ENCODE measurements at places on chromosomes 16 and 17.

DNA sequence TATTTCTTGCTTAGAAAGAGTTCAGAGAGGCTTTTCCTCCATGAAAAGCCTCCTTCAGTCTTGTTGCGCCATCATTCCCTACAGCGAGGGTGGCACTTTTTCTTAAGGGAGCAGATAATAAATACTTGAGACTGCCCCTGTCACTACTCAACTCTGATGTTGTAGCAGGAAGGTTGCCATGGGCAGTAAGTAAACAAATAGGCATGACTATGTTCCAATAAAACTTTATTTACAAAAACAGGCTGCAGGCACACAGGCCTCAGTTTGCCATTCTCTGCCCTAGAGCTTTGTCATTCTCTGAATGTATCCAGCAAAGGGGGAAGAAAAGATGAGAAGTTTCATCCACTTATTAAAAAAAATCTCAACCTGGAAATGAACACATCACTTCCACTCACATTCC lies 60.4 kb downstream of the MYOCD start:
- DNase-seq: no peak

- no peak for DNase-seq
These were observed 6.3 kb upstream of the APRT start for GRCh38 chr16:88817785-88818574.

DNA sequence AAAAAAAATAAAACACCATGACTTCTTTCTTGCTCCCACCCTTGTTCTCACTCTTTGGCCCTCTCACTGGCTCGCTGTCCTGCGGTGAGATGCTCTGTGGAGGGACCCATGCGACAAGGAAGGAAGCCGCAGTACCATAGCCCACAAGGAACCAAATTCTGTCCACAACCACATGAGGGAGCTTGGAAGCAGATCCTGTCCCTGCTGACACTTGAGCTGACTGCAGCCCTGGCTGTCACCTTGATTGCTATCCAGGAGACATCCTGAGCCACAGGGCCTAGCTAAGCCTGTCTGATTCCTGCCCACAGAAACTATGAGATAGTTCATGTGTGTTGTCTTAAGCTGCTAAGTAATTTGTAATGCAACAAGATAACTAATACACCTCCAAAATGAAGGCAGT lies 4.8 kb upstream of the MT2A start:
- DNase-seq: peak; percentile 30

GRCh38 chr16:69225121-69225520 lies 38.2 kb downstream of the SNTB2 start:
- no peak for DNase-seq

- DNase-seq: no peak
These were observed 55.1 kb downstream of the NDE1 start for GRCh38 chr16:15705064-15705565.

DNA sequence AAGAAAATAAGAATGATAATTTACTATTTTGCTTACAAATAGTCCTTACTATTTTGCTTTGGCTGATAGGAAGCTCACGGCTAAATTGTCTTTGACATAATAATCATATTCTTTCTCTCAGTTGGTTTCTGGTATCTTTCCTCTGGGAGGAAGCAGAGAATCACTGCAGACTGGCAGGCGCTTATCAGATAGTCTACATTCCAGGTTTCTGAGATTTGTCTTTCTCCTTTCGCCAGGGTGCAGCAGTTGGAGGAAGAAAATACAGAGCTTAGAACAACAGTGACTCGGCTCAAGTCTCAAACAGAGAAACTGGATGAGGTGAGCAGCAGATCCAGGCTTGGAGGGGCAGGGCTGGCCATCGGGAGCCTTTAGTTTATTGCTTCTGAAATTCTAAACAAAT lies 136.1 kb downstream of the RAB11FIP4 start:
- DNase-seq: no peak

- DNase-seq: no peak
These were observed 236.0 kb upstream of the ELAC2 start for GRCh38 chr17:13253733-13254410.

DNA sequence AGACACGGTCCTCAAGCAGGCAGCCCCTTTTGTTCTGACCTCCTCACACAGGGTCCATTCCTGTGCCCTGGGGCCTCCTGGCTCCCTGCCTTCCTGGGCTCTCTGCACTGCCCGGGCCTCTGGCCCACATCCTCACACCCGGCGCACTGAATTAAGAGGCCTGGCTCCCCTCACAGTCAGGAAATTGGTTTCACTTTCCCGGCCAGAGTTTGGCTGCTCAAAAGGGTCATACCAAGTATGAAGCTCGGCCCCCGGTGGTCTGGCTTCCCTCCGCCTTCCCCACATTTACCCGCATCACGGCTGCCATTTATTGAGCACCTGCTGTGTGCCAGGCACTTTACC lies 220.0 kb downstream of the NTN1 start:
- DNase-seq: no peak

DNA sequence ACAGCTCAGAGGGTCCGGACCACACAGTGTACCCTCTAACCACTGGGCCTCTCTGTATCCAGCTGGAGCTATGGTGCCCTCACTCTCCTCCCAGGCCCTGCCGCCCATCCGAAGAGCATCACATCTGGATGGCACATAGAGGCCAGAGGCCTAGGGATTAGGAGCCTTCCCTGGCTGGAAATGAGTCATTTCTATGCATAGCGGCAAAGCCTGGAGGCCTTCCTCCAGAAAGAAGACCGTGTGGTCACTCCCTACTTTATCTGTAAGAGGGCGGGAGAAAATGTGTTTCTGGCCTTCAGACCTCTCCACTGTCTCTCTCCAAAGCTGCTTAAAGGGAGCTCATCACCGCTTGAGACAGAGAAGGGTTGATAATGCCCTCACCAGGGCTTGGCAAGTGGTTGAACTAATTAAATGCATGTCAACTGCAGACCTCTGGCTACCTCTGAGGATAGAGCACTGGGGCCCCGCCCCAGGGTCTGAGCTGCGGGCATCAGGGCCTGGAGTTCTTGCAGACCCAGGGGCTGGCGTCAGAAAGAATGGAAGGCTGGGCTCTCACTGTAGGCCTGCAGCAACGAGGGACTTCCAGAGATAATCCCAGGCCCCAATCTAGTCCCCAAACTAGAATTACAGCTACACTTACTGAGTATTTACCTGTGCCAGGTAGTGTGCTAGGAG lies 122.2 kb downstream of the IRX5 start:
- DNase-seq: no peak

- no peak for DNase-seq
These were observed 169.3 kb downstream of the ZFHX3 start for GRCh38 chr16:72878301-72879269.

GRCh38 chr17:20735796-20736195 lies 156.3 kb downstream of the CDRT15L2 start:
- no peak for DNase-seq

GRCh38 chr16:77500934-77501664 lies 66.3 kb upstream of the ADAMTS18 start:
- no peak for DNase-seq

DNA sequence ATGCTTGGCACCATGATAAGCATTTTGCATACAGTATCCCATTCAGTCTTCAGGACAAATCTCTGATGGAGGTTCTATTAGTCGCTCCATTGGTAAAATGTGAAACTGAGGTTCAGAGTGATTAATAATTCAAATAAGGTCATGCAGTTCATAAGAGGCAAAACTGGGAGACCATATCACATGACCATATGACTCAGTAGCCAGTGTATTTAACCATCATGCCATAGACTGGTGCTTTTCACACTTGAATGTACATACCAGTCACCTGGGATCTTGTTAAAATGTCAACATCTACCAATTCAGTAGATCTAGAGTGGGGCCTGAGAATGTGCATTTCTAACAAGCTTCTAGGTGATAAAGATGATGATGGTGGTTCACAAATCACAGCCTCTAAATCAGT lies 4.3 kb downstream of the ACSM3 start:
- DNase-seq: no peak

DNA sequence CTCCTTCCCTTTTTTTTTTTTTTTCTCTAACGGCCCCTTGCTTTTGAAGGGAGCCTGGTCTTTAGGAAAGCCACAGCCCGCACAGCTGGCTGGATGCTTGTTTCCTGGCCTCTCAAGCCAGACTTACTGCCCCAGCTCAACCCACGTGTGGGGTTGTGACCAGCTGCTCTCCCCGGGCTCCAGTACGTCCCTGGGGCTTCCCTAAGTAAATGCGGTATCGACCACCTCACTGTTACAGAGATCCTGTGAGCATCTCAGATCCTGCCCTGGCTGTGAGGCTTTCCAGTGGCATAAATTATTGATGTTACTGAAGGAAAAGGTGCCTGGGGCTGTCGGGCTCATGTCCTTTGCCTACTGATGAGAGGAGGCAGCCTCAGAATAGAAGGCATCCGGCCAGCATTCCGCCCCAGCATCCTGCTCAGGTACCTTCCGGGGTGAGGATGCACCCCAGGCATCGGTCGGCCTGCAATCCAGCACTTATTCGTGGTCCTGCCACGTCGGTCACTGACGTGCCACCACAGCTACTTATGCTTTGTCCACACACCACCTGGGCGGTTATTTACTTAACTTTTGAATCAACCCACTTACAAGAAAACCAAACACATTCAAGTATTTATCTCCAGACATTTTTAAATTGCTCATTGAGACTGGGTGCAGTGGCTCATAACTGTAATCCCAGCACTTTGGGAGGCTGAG lies 9.6 kb downstream of the GPRC5B start:
- no peak for DNase-seq

GRCh38 chr16:11640987-11641817 lies 27.1 kb upstream of the SNN start:
- DNase-seq: no peak

DNA sequence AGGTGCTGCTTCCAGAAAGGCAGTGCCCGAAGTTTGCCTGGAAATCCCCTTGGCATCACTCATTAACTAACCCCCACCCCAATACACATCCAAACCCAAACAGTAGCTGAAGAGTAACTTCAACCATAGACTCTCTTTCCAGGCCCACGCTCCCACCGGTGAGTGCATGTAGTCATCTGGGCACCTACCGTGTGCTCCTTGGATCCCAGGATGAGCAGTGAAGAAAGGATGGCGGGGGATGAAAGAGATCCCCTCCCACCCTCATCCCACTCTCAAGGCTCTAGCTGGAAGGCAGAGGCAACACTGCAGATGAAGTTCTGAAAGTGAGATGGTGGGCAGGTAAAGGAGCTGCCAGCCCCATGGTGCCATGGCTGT lies 305.0 kb downstream of the SOX9 start:
- no peak for DNase-seq

GRCh38 chr17:32227910-32228309 lies 37.7 kb upstream of the RHBDL3 start:
- no peak for DNase-seq

- no peak for DNase-seq
These were observed 41.1 kb upstream of the ERN1 start for GRCh38 chr17:64171041-64171440.

DNA sequence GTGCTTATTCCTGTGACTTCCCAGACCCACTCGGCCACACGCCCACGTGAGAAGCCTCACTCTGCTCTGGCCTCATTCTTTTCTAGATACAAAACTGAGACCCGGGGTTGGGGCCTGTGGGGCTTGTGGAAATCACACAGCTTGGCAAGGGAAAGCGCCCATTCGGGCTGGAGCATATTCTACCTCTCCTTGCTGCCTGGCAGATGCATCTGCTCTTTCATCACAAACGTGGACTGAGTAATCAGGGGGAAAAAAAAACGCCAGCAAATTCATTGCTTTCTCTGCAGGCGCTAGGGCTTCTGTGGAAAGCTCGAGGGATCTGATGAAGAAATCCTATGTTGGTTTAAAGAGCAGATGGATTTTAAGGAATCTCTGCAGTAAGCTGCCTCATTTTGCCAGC lies 44.4 kb downstream of the DNAH9 start:
- no peak for DNase-seq

- no peak for DNase-seq
These were observed 57.6 kb upstream of the MED9 start for GRCh38 chr17:17419166-17419565.

DNA sequence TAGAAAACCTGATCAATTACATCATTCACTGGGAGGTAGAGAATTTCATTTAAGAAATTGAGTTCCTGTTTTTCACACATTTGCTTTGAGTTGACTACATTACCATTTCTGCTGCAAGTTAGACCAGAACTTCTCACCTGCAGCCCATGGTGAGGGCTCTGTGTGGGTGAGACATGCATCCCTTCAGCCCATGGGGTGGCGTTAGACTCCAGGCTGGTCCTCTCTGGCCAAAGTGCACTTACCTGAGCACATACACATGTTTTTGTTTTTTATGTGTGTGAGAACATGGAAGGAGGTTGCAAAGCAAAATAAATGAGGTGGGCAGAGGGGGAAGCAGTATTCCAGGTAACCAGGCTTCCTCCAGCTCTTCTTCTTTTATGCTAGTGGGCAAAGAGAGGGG lies 470.2 kb downstream of the PMP22 start:
- no peak for DNase-seq

- DNase-seq: peak; percentile 18
These were observed 96.8 kb upstream of the ELAC2 start for GRCh38 chr17:13114601-13115031.

- DNase-seq: no peak
These were observed 27.6 kb upstream of the CIBAR2 start for GRCh38 chr16:85139881-85140339.

- no peak for DNase-seq
These were observed 507 bp downstream of the FHOD1 start for GRCh38 chr16:67246756-67247191.

DNA sequence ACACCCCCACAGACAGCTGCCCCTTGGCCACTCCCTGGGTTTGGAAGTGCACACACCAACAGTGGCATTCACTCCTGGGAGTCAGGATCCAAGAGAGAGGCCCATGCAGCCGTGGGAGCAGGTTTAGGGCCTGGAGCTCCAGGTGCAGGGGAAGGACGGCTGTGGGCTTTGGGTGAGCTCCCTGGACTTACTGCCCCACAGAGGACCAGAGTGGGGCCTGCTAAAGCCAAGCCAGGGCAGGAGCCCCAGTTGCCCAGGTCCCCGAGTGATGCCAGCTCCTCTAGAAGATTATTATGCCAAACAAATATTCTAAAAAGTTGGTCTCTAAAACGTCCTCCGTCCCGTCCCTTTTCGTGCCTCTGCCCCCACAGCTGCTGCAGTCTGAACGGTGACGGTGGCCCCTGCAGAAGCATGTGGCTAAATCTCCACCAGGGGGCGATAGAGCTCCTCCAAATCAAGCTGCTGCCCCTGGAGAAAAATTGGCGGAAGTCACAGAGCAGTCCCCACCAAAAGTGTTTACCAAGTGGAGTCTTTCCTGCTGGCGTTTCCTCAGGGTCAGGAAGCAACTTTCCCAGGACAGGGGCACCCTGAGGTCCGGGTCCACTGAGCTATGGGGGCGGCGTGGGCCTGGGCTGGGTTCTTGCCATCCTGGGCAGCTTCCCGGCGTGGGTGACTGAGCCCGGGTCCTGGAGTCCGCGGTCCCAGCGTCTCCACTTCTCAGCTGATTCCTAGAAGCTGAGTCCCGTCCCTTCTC lies 4.2 kb downstream of the ARMC7 start:
- DNase-seq: peak; percentile 93

GRCh38 chr17:2137342-2138098 lies 82.6 kb downstream of the HIC1 start:
- DNase-seq: no peak

DNA sequence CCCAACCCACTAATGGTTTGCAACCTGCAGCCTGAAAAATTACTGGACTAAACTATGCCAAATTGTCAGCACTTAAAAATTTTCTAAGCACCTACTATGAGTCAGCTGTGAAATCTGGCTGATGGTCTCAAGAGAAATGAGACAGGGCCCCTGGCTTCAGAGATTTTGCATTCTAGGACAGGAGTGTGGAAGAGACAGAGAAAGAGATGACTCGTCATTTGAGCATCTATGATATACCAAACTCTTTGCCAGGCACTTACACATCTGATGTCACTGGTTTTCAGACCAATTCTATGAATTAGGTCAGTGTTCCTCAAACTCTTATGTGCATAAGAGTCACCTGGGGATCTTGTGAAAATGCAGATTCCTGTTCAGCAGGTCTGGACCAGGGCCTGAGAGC lies 44.4 kb downstream of the CLEC19A start:
- DNase-seq: no peak

- DNase-seq: no peak
These were observed 8.4 kb downstream of the CDR2L start for GRCh38 chr17:74995847-74996246.

Measured in stimulated activated CD4-positive, alpha-beta T cell treated with anti-CD3 and anti-CD28 coated beads, Interleukin-15, amount 100 ng/mL, for 24 hours (primary cell).